T1000 (cell line): ENCODE measurements at places on chromosomes 3 and 15.

DNA sequence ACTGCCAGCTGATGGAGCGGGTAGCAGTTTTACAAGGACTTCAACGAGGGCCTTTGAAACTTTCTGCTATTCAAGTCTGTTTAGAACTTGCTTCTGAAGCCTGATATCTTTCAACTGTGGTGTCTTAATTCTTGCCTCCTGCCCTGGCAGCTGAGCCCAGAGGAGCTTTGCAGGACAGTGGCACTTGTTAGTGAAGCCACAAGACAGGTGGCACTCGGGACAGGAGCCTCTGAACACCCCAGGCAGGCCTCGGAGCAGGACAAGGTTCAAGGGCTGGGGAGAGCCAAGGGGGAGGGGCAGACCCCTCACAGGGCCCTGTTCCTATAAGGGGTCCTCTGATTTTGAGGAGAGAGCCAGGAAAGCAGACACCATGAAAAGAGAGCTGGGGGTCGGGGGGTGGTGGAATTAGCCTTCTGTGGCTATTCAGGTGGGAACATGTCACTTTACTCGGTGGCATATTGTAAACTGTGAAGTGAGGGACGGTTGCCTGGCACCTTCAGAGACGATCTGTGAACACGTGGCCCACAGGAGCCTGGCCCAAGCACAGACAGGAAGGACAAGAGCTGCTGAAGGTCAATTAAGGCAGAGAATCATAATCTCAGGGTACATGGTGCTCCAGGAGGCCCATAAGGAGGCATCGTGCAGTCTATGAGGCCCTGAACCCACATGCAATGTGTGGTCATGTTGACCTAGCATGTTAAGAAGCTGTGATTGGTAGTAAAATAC lies 30.1 kb upstream of the KY start:
- DNase-seq: no peak

DNA sequence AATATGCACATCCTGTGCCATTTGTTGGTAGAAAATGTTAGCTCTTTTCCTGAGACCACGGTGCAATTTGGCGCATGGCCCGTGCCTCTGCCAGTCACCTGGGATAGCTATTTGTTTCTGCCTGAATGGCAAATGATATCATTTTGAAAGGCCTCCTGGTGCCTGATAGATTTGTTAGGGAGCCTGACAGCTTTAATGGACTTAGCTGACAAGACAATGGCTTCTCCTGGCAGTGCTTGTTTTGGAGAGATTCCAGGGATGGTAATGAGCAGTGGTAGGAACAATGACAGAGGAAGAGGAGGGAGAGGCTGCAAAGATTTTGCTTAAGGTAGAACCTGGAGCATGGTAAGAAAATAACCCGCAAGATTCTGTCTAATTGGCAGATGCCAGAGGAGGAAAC lies 268.5 kb downstream of the CLSTN2 start:
- no peak for DNase-seq

- no peak for DNase-seq
Measured at GRCh38 chr3:194283221-194284006, 67.7 kb downstream of the CPN2 start.

GRCh38 chr3:179972881-179973423 lies 63.8 kb downstream of the PEX5L start:
- DNase-seq: no peak

- no peak for DNase-seq
Measured at GRCh38 chr15:70708839-70709238, 54.5 kb downstream of the UACA start.

- DNase-seq: no peak
Measured at GRCh38 chr3:69323941-69324340, 61.9 kb downstream of the FRMD4B start.

DNA sequence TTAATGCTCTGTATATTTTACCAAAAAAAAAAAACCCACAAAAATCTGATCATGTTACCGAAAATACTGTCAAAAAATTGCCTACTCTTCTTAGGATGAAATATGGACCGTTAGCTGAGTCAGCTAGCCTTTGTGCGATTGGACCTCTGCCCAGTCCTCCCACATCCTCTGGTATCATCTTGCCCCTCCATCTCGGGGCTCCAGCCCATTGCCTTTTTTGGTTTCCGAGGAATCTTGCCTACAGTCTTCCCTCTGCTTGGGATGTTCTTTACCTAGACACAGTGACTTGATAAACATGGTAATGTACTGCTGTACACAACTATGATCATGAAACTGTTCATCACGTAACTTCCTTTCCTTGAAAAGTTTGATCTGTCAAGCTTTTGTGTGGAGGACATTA lies 371.4 kb downstream of the SV2B start:
- no peak for DNase-seq

DNA sequence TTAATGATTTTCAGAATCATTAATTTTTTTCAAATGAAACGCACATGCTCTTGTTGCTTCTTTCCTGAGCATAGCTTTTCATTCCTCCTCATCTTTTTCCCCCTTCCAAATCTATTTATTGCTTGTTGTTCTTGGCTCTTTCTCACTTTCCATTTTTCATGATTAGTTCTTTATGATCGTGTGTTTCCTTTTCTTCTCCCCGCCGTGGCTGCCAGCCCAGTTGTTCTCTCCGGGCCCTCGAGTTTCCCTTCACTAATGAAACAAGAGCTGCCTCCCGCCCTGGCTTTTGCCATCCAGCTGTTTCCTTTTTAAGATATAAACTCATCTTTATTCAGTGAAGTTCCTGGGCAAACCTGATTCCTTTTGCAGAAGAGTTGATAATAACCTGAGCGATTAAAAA lies 170.2 kb upstream of the NR2F2 start:
- no peak for DNase-seq

GRCh38 chr3:149959443-149959842 lies 11.3 kb downstream of the PFN2 start:
- DNase-seq: no peak

GRCh38 chr3:78112291-78113010 lies 1072.6 kb downstream of the ROBO2 start:
- no peak for DNase-seq

DNA sequence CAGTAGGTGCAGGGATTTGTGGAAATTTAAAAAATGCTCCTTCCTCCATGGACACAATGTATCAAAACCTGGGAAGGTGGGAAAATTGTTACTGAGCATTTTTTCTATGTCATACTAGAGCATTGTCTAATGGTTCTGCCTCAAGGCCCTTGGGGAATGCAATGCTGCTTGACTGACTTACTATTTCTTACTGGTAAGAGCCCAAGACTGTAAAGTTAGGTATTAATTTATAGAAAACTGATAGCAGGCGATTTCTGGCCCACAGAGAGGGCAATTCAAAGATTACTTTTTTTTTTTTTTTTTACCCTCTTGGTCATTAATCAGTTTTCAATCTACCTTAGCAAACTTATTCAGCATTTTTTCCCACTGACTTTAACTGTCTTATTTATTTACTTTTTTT lies 38.5 kb upstream of the MRPL3 start:
- no peak for DNase-seq

DNA sequence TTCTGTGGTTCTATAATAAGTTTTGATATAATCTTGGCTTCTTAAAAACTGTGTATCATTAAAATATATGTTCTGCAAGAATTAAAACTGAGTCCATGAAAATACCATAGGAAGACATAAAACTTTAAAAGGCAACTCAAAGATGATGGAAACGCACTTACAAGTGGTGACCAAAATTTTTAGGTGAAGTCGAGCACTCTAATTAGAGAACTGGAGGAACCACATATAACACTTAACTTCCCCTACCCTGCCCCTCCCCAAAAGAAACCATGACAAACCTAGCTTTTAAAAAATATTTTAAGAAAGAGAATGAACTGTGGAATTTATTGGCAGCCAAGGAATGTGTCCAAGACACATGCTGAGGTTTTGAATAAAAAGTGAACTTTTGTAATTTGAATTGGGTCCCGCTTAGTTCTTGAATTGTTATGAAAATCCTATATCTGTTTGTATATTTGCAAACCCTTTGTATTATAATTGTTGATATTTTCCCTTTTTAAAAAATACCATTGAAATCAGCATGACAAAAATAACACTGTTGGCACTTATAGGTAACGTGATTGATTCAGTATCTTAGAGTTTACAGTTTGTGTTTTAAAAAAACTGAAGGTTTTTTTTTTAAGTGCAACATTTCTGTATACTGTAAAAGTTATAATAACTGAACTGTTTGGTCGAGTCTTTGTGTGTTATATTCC lies 7.7 kb downstream of the NR2F2 start:
- no peak for DNase-seq

DNA sequence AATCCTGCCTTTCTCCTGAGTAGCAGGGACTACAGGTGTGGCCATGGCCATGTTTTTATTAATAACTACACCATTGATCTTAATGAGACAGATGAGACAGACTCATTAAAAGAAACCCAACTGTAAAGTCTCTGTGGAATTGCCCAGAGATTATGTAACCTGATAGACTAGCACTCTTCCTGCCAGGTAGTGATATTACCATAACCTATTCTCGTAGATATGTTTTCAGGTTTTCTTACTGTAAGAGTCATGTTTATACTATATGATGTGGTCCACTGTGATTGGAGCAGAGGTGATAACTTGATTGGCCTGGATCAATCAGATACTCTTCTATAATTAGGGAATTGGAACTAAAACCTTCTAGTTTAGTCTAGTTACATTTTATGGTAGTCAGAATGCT lies 93.7 kb downstream of the NFKBIZ start:
- no peak for DNase-seq

DNA sequence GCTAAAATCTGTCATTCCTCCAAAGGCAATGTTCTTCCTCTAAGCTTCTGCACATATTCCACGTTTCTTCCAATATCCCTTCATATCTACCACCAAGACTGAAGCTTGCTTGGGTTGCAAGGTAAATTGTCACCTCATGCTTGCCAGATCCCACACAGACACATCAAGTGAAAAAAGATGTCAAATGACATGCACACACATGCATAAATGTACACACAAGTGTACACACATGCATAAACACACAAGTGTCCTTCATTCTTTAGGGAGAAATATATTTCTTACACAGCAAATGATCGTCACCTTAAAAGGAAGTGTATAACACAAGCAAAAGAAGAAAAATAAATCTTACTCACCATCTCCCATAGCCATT lies 59.4 kb downstream of the CLASP2 start:
- DNase-seq: no peak

- DNase-seq: no peak
Measured at GRCh38 chr3:43892061-43892460, 201.3 kb downstream of the ABHD5 start.

GRCh38 chr3:13172644-13173013 lies 99.4 kb upstream of the IQSEC1 start:
- DNase-seq: no peak

DNA sequence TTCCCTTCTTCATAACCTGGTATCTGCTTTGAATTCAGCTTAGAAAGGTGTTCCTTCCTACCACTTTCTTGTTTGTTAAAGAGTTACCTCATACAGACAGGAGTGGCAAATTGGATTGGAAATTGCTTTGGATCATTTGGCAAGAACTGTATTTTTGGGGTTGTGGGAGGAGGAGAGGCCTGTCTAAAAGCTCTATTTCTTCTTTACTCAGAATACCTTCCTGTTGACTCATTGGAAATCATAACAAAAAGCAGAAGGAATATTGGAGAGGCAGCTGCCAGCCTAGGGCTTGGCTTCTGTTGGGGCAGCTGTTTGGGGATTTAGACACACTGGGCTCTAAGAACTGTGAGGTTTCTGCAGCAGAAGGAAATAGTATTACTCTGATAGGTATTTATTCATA lies 14.2 kb downstream of the IQGAP1 start:
- peak; percentile 9 for DNase-seq

DNA sequence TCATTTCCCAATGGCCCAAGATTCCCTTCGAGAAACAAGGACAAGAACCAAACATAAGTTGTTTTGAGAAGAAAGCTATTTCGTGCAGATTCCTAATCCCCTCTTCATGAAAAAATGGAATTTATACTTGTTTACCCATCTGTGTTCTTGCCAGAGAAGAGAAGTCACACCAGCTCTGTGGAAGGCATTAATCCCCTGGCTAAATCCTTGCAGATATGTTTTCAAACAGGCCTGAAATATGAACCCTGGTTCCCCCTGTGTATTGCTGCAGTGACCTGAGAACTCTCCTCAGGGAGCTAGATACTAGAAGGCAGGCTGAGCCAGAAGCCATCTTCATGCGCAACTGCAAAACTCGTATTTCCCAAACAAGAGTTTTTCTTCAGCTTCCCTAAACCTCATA lies 337.7 kb downstream of the NEK10 start:
- DNase-seq: no peak

- DNase-seq: peak; percentile 14
Measured at GRCh38 chr3:185630182-185630622, 44.1 kb downstream of the SENP2 start.

DNA sequence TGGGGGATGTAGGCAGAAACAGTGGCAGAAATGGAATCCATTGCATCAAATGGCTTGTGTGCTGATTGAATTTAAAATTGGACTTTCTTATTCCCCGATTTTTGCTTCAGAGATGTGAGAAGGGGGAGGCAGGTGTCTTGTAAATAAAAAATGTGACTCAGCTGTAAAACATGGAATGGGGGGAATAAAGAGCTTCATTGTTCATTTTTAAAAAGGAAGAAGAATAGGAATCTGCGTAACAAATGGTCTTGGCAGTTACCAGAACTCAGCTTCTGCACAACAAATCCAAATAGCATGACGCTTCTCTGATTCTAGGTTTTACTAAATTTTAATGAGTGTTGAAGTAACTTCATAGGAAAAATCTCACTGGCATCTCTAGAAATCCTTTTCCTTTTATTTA lies 323.9 kb upstream of the GBE1 start:
- DNase-seq: no peak

- peak; percentile 89 for DNase-seq
Measured at GRCh38 chr15:80152180-80152895, 461 bp upstream of the FAH start.

DNA sequence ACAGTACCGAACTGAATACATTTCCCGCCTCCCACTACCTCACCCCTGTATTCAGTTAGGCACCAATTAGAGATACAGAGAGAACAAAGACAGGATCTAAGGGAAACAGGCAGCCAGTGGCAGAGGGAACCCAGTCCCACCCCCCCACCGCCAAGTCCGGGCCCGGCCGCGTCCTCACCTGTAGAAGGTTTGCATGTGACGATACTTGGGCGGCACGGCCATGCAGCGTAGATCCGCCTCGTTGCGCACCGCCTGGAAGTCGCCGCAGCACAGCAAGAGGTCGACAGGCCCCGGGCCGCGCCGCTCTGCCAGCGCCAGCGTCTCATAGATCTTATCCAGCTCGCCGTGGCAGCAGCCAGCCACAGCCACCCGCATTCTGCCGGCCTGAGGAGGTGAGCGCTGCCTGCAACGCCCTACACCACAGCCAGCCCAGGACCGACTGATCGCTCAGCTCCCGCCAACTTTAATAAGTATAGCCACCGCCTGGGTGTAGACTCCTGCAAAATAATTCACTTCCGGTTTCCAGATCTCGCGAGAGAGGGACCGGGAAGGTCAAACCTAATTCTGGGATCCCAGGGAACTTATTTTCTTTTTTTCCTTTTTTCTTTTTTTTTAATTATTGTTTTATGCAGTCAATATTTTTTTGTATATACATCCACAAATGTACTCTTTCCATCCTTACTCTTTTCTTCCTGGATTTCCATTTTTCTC lies at the start of gene DBR1:
TSS of gene DBR1 (minus strand) at position 501 of the 711 bp plus-strand sequence. CDS start at position 375, 126 bp downstream.
- DNase-seq: peak; percentile 75

GRCh38 chr3:111729087-111729846 lies 129.8 kb upstream of the PHLDB2 start:
- DNase-seq: no peak

GRCh38 chr3:176978441-176978840 lies 218.8 kb downstream of the TBL1XR1 start:
- DNase-seq: no peak

GRCh38 chr3:192566706-192567290 lies 160.5 kb downstream of the FGF12 start:
- no peak for DNase-seq

- no peak for DNase-seq
Measured at GRCh38 chr15:90637693-90638092, 79.5 kb upstream of the BLM start.
